NCI-H2107 (cell line): ENCODE measurements at places on chromosomes 3 and 15.

DNA sequence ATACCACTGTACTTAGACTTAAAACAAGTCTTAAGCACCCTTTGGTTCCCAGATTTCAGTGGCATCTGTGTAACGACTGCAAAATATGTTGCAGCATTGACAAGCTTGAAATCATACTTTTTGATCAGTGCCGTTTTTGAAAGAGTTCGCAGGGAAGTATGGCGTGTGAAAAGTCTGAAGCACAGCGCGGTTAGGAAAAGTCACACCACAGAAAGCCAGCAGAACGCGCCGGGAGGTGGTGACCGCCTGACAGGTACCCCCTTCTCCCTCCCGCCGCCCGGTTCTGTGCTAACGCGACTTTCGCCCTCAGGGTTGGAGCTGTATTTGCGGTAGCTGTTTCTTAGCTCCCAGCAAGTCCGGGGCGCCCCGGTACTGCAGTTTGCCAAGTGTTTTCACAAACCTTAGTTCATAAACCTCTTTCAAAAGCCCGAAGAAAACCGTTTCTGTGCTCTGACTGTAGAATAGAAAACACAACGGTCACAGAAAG lies 481 bp upstream of the CRYBG3 start:
- DNase-seq, result no peak

GRCh38 chr3:187062526-187063177 lies 76.6 kb downstream of the RPL39L start:
- no peak for DNase-seq

DNA sequence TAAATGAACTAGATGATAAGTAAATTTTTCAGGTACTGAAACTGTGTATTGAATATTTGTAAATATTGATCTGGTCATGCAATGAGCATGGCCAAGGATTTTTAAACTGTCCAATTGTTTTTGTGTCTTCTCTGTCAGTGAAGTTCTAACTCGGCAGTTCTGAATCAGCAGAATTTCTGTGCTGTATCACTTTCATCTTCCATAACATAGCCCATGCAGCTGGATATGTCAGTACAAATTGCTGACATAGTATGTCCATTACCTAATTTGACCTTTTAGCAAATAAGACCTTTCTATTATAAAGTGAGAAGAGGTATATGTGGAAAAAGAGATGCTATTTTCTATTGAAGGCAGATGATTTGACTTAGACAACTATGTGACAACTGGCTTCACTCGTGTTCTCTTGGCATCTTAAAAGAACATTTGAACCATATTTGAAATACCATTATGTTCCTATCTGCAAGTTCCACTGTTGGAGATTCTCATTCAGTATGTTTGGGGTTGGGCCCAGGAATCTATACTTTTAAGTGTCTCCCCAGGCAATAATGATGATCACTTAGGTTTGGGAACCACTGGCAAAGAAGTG lies 90.4 kb downstream of the CMSS1 start:
- DNase-seq, result no peak

DNA sequence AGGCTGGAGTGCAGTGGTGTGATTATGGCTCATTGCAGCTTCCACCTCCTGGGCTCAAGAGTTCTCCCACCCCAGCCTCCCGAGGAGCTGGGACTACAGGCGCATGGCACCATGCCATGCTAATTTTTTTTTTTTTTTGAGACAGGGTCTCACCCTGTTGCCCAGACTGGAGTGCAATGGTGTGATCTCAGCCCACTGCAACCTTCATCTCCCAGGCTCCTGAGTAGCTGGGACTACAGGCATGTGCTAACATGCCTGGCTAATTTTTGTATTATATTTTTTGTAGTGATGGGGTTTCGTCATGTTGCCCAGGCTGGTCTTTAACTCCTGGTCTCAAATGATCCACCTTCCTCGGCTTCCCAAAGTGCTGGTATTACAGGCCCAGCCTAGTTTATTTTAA lies 4.0 kb downstream of the TEX9 start:
- DNase-seq, result no peak

GRCh38 chr15:52856286-52856685 lies 66.2 kb upstream of the ONECUT1 start:
- DNase-seq, result no peak

DNA sequence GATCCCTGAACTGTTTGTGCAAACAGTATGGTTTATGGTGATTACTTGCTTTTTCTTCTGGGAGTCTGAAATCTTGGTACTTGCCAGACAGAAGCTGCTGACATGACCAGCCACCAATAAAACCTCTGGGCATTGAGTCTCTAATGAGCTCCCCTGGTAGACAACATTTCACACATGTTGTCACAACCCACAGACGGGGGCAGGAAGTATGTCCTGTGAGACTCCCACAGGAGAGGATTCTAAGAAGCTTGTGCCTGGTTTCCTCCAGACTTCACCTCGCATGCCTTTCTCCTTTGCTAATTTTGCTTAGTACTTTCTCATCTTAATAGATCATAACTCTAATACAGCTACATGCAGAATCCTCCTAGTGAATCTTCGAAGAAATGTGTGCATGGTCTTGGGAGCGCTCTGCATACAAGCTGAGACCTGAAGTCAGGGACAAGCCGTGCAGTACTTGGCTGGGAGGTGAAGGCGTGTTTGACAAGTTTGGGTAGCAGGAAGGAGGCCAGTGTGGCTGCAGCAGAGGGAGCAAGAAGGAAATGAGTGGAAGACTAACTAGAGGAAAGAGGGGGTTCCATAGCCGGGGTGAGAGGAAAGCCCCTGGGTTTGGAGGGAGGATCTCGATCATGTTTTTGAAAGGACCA lies 49.0 kb downstream of the B3GNT5 start:
- DNase-seq, result no peak

DNA sequence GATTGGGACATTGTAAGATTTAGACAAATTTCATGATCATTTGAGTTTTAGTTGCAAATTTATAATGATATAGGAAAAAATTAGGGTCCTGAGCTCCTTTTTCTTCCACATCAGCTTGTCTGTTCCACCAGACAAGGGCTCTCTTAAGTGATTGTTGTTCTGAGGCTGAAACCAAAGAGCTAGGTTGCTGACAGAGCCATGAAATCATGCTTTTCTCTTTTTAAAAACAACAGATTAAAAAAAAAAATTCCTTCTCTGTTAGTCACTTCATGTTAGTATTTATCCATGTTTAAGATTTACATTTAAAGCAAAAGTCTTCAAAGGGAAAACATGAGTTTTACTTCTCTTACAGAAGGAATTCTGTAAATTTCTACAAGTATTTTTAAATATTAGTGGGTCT lies 56.8 kb downstream of the ATP2C1 start:
- DNase-seq, result no peak

- DNase-seq, result no peak
These were observed at the start of gene LOXL1 for GRCh38 chr15:73926219-73927002. LOXL1 (plus strand) TSS chr15:73926462; CDS start chr15:73926784, 322 bp downstream.

DNA sequence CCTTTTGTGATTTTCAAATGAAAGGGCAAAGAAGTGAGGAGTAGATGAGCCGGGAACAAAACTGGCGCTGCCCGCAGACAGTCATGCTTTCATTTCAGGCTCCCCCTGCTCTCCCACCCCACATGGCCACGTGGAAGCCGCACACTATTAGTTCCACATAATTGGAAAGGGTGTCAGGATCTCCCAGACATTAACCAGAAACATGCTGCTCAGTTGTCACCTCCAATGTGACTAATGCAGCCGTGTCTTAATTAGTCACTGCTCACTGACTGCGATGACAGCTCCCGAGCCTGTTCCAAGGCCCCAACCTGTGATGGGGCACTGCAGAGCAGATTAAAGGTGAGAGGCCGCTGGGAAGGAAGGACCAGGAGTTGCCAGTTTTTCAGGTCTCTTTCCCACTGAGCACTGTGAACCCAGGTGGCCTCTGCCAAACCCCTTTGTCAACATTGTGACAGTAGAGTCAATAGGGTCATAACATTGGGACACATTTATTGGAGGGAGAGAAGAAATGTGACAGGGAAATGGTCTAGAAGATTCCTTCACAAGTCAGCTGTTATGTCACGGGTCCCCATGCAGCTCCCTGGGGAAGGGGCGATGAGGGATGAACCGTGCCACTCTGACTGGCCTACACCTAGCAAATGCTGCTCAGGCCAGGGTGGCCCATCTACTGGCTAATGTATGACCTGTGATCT lies 38.6 kb upstream of the SFMBT1 start:
- DNase-seq, result no peak

- DNase-seq, result no peak
These were observed 102.9 kb downstream of the CHST2 start for GRCh38 chr3:143222505-143222904.

DNA sequence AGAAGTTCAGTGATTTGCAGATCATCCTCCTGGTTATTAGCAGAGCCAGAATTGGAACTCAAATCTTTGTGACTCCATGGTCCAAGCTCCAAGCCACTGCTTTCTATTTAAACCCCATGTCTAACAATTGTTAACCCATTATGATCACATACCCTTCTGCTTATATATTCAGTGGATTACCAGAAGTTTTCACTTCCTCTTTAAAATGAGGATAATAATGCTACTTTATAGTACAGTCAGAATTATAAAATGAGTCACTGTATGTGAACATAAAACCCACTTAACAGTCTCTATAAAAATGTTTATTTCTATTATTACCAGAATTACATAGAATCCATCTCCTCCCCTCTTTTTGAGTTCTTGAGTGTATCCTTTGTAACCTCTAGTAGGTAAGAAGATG lies 550.7 kb upstream of the DPPA4 start:
- no peak for DNase-seq

- DNase-seq, result no peak
These were observed 99.3 kb upstream of the CHRNA7 start for GRCh38 chr15:31930967-31931366.

DNA sequence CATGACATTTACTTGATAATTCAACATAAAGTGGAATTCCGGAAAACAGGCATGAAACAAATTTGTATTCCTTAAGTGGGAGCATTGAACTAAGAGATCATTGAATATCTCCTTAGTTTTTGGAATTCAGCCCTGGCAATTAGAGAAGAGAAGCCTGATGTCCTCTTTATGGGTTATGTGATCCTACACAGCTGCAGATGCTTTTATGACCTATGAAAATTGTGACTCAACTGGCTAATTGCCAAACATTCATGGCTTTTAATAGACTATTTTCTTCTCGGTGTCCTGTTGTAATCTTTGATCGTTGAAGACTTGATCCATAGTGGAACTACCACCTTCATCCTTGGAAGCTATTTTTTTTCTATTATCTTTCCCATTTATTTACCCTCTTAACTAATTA lies 46.1 kb downstream of the AGBL1 start:
- no peak for DNase-seq

DNA sequence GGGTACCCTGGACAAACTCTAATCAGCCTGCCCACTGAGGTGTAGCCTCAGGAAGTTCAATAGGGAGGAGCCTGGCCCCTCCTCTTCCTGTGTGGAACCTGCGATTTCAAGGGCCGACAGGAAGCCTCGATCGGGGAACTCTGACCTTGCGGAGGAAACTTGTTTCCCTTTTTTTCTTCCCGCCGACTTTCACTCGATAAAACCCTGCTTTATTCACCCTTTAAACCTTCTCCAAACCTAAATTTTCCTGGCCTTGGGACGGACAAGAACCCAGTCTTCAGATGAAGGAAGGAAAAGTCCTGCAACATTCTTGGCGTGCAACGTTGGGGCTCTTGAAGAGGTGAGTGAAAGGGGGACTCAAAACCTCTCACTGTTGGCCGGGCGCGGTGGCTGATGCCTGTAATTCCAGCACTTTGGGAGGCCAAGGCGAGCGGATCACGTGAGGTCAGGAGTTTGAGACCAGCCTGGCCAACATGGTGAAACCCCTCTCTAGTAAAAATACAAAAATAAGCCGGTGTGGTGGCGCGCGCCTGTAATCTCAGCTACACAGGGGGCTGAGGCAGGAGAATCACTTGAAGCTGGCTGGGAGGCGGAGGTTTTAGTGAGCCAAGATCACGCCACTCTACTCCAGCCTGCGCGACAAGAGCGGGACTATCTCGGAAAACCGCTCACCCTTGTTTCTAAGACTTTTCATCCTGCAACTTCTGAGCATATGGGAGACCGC lies 208.2 kb downstream of the ZNF385D start:
- no peak for DNase-seq

- no peak for DNase-seq
These were observed 21.4 kb downstream of the IRAK2 start for GRCh38 chr3:10185804-10186762.

DNA sequence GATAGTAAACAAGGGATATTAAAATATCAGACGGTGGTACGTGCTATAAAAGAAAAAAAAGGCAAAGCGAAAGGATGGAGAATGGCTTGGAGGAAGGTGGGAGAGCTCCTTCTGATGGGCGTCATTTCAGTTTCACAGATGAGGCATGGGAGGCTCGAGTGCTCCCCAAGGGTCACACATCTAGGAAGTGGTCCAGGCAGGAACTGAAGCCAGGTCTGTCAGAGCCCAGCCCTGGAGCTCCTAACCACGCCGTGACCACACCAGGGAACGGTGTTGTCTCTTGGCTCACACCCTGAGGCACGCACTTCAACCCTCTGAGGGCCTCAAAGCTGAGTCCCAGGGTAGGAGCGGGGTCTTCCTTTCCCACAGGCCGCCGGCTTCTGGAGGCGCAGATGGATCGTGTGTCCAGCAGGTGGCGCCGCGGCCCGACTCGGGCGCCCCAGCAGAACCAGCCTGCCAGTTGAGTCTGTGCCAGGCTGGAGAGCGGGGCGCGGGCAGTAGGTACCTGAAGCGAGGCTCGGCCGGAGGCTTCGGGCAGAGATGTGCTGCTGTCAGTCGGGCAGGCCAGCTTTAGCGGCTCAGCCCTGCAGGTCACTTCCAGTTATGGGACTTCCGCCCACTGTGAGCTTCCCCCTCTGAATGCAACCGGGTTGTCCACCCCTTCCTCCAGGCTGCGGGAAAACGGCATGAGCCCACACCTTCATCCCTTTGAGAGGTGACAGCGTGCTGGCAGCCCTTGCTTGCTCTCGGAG lies 68.1 kb downstream of the SLC6A1 start:
- no peak for DNase-seq

GRCh38 chr3:184538666-184539431 lies 22.7 kb upstream of the EPHB3 start:
- no peak for DNase-seq

- no peak for DNase-seq
These were observed 69.6 kb upstream of the RASGRF1 start for GRCh38 chr15:79160211-79160610.

GRCh38 chr15:78006567-78007205 lies 70.8 kb downstream of the TBC1D2B start:
- no peak for DNase-seq

- no peak for DNase-seq
These were observed 14.9 kb downstream of the CCDC13 start for GRCh38 chr3:42758126-42758525.

DNA sequence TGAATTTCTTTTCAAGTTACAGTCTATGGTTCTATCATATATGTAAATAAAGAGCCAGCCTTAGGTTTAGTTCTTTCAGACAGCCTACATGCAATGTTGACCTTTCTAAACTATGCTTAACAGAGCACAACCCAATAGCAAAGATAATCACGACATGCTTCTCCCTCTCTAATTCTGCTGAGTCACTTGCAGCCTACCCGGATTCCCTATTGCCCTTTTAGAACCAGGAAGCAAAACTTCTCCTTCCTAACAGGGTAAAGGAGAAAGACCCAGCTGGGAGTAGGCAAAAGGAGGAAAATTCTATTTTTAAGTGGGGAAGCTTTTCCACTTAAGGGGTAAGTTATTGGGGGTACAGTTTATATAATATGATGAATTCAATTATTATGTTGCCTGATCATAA lies 79.3 kb downstream of the SLC7A14 start:
- DNase-seq, result no peak
